Naive thymus-derived CD8-positive, alpha-beta T cell (primary cell): ENCODE measurements at places on chromosomes 16 and 17.

DNA sequence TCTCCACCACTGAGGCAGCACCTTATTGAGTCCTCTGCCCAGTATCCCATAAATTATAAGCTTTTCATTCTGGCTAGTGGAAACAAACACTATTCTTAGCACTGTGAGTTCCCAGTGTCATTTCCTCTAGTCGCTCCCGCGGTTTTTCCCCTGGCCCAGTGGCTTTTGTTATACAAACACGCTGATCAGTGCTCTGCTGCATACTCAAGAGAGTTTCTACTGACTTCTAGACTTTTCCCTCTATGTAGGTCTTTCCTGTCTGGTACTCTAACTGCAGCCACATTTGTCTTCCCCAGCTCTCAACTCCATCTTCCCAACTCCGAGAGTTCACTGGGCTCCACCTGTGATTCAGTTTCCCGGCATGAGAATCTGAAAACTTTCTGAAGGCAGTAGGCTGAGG, 556.6 kb upstream of the SALL1 start:
- no peak for DNase-seq

DNA sequence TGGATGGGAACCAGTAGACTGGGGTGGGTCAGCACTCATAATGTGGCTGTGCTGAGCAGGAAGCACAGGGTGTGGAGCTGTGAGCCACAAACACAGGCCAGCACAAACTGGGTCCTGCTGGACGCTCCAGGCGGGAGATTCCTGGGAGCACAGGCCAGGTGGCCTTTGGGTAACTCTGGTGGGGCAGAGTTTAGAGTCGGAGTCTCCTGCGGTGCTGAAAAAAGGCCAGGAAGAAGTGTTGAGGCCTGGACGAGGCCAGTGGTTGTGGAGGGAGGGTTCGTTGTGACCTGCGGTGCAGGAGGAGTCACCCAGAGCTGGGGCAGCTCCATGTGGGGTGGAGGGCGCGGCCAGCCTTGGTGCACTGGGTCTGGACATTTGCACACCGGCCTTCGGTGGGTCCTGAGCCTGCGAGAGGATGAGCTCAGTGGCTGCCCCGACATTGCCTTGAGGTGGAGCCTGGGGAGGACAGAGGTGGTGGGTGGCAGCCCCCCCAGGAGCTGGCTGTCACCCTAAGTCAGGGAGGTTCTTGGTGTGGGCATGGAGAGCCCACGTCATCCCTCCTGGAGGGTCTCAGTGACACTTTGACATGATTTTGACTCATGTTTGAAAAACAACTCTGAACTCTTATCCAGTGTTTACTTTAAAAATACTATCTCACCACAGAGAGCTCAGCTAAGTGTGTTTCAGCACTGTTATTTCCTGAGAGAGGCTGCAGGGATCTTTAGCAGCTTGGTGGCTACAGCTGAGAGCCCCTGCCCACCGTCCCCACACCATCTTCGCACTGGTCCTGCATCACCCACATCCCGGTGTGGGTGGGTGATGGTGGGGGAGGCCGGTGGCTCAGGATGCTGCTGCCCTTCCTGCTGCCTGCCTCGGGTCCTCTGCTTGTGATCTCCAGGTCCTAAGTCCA, 98.7 kb downstream of the NPIPB11 start:
- DNase-seq, result no peak

DNA sequence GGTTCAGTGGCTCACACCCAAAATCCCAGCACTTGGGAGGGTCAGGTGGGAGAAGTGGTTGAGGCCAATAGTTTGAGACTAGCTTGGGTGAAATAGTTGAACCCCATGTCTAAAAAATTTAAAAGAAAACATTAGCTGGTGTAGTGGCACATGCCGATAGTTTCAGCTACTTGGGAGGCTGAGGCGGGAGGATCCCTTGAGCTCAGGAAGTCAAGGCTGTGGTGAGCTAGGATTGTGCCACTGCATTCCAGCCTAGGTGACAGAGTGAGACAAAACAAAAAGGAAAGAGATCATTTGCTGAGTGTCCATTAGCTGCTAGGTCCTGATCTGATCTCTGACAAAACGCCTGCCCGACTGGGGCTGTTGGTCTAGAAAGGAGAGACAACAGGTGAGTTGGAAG, 14.1 kb upstream of the DBNDD1 start:
- DNase-seq, result no peak

- no peak for DNase-seq
Measured at GRCh38 chr17:77076124-77076830, 64.5 kb upstream of the SEC14L1 start.

DNA sequence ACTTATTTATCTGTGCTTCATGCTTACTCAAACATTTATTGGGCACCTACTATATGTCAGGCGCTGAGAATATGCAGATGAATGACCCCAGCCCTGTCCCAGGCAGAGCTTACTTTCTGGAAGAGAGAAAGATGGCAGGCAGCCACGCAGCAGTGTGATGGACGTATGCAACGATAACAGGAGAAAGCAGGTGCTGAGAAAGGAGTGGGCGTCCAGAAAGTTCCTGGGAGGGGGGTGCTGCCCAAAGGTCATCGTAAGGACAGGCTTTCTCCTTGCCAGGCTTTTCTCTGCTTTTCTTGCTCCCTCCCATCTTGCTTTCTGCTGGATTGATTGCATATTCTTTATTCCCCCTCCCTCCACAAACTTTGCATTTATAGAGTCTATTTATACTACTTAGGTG, 124.5 kb downstream of the GAS7 start:
- DNase-seq, result no peak

DNA sequence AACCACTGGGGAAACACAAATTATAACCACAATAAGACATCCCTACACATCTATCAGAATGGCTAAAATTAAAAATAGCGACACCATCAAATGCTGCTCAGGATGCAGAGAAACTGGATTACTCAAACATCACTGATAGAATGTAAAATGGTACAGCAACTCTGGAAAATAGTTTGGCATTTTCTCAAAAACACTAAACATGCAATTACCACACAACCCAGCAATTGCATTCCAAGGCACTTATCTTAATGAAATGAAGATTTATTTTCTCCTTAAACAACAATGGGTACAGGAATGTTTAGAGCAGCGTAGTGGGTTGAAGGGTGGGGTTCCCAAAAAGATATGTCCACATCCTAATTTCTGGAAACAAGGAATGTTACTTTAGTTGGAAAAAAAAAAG, 309.0 kb upstream of the PMFBP1 start:
- no peak for DNase-seq

DNA sequence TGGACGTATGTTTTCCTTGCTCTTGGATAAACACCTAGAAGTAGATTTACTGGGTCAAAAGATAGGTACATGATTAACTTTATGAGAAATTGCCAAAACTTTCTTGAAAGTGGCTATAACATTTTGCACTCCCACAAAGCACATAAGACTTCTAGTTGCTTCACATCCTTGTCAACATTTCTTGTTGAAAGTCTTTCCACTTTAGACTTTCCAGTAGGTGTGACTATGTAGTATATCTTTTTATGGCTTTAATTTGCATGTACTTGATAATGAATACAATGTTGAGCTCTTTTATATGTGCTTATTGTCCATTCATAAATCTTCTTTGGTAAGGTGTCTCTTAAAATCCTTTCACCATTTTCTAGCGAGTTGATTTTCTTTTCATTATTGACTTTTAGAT, 241.2 kb upstream of the RPL38 start:
- no peak for DNase-seq

GRCh38 chr16:73019457-73020362, 28.2 kb downstream of the ZFHX3 start:
- DNase-seq, result no peak

DNA sequence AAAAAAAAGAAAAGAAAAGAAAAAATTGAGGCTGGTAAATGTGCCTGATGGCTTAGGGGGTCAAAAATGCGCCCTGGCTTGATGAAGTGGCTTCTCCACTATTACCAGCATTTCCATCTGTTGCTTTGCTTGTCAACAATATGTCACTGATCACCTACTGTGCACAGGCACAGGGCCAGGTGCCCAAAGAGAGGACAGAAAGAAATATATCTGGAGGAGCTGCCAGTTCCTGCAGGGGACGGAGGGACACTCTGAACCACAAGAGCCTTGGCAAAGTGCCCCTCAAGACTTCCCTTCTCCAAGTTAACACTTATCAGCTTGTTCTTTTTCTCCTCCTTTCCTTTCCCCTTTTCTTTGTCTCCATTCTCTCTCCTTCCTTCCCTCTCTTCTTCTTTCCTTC, 34.7 kb downstream of the GINS3 start:
- DNase-seq, result no peak

DNA sequence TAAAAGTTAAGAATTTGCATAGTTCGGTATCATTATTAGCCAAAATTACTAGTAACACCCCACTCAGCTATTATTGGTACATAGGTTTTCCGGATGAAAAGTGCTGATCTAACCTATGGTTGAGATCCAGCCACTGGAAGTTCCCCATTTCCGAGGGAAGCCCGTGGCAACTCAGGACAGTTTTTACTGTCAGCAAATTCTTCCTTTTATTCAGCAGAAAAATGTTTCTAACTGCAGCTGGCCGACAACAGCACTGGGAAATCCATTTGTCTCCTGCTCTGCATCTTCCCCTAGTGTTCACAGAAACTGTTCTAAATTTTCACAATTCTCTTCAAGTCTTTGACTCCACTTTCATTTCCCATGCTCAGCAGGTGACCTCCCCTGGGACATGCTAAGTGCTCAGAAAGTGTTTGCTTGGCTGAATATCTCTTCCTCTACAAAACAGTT, 15.5 kb upstream of the MMD start:
- DNase-seq, result no peak
